ENCODE measurements at places on chromosomes 12 and 14.

DNA sequence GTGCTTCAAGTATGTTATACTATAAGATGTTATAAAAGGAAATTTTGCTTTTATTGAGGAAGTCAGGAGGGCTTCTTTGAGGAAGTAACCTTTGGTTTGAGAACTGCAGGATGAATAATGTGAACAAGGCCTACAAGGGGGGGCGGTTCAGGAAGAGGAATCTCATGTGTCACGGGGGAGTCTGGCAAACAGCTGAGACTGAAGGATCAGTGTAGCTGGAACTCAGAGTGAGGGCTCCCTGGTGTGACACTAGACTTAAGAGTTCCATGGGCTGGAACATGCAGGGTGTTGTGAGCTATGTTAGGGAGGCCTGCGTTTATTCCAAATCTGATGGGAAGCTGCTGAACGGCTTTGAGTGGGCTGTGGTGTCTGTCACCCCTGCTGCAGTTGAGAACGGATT lies 62.3 kb downstream of the UNC79 start:
- DNase-seq = no peak

GRCh38 chr12:87518481-87518880 lies 510.7 kb downstream of the C12orf50 start:
- no peak for DNase-seq

DNA sequence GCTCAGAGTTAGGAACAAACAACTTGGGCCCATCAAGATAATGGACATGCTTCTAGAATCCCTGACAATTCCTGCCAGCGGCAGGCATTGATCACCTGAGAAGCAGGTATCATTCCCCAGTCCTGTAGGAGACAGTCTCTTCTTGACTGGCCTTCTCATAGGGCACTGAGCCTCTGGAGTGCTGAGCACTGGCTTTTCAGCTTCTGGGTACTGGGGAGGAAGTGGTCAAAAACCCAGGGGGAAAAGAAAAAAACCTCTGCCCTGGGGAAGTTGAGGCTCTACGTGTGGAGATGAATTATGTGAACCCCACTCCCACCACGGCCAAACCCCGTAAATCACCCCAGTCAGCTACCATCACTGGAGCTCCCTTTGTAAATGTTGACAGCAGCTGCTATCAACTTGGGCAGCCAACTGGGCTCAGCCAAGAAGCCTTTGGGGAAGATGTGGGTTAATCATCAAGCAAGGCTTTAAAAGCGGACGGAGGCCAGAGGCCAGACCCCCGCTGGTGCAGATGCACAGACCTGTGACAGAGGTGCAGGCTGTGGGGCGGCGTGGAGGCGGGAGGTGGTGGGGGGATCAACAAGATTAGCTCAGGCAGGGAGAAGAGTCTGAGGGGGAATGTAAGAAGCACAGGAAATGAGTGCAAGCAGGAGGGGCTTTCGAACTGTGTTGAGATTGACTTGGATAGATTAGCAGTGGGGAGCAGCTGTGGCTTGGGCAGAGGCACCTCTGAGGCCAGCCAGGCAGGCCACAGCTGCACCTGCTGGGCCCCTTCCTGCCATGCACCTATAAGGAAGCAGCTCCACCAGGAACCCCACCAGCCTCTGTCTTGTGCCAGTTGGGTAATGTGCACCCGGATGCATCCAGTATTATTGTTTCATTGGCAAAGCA lies 105.4 kb upstream of the HIF1A start:
- no peak for DNase-seq

DNA sequence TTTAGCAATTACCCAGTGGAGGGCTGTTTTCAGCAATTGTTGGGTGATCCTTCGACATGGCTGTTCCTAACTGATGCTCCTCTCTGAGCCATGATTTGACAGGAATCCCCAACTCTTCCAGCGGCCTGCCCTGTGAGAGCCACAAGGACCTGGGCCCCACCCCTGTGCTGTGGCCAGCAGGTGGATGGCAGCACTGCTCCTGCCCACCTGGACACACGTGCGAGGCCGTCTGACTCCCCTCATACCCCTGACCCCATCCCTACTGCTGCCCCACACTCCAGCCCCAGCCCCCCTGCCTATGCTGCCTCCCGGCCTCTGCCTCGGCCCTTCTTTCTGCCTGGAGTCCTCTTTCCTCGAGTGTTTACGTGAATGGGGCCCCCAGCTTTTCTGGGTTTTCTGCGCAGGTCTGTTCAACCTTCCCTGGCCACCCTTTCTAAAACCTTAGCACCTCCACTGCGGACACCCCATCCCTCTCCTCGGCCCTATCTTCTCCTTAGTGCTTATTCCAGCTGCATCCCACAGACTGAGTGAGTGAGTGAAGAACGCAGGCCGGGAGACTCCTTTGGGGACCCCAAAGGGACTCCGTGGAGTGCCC lies 111.4 kb downstream of the DICER1 start:
- no peak for DNase-seq

DNA sequence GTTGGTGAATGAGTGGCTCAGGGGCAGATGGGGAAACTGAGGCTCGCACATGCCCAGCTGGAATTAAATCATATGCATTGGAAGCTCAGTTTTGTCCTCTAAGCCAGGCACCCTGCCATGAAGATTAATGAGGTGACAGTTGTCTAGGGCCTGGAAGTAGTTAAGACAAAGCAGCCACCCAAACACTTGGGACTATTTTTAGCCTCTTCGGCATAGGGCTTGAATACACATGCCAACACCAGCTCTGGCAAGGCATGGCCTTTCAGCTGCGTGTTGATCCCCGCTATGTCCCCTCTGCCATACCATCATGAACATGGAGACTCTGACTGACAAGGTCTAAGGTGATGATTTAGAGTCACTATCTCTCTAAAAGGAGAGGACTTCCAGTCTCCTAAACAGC lies 250.2 kb downstream of the KSR2 start:
- no peak for DNase-seq

- no peak for DNase-seq
Measured at GRCh38 chr12:27870939-27871338, 90.9 kb upstream of the MANSC4 start.

DNA sequence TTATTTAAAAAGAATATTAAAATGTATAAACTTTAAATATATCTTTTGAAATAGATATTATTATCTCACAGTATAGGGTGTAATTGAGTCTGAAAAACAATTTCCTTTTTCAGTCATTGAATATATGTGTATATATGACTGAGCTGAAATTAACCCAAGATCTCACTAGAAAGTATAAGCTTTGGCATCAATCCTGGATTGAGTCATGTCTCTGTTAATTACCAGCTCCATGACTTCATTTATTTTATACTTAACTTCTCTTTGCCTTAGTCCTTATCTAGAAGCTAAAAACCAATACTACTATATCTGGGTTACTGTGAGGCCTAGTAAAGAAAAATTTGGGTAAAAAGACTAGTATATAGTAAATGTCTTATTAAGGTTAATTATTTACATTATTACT lies 1020.3 kb downstream of the LRFN5 start:
- no peak for DNase-seq

GRCh38 chr12:84857525-84858208 lies 54.9 kb downstream of the SLC6A15 start:
- DNase-seq = no peak

DNA sequence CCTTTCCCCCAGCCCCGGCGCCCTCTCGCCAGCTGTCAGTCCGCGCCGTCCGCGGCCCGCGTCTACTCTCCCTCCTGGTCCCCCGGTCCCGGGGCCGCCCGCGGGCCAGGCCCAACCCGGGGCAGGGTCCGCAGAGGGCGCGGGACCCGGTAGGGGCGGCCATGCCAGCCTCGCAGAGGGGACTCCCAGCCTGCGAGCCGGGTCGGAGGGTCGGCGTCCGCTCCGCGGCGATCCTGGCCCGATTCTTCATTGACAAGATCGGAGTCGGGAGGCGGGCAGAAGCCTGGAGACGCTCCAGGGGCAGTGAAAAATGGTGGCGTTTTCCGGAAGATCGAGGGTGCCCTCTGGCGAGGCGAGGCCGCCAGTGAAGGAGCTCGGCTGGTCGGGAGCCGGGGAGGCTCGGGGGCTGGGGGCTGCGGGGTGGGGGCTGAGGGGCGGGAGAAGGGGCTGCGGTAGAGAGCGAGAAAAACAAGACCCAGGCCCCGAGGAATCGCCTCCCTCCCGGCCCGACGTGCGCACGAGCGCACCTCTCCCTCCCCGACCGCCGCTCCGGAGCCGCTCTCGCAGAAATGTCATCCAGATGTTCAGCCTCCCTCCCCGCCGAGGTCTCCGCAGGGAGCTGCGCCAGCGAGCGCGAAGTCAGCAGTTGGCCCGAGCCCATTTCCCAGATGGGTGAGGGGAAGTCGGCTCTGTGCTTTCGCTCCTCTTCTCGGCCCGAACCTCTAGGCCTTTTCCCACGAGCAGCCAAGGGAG lies 647 bp upstream of the TGFB3 start:
- peak; percentile 70 for DNase-seq

DNA sequence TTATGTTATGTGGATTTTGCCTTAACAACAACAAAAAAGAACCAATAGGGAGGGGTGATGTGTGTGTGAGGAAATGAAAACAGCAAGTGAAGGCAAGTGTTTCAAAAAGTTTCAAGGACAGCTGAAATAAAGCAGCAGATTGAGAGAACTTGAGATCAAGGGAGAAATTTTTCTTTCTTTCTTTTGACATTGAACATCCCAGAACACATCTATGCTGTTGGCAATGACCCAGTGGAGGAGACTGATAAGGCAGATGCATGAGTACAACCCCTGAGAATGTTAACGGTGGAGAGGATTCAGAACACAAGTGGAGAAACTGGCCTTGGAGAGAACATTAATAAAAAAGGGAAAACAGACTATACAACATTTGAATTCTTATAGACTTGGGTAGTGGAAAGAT lies 2.9 kb downstream of the LLPH start:
- no peak for DNase-seq

- no peak for DNase-seq
Measured at GRCh38 chr14:95699412-95699811, 13.2 kb downstream of the TCL1B start.

DNA sequence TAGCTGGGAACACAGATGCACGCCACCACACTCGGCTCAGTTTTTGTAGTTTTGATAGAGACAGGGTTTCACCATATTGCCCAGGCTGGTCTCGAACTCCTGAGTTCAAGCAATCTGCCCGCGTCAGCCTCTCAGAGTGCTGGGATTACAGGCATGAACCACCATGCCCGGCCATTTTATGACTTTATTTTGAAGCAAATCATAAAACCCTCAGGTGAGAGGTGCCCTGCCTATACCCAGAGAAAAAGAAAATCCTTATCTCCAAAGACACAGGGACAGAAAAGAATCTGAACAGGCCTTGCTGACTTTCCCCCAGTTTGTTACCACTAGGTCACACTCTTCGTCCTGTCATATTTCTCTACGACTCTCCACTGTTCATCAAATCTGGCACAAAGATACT lies 48.8 kb downstream of the DAO start:
- no peak for DNase-seq

DNA sequence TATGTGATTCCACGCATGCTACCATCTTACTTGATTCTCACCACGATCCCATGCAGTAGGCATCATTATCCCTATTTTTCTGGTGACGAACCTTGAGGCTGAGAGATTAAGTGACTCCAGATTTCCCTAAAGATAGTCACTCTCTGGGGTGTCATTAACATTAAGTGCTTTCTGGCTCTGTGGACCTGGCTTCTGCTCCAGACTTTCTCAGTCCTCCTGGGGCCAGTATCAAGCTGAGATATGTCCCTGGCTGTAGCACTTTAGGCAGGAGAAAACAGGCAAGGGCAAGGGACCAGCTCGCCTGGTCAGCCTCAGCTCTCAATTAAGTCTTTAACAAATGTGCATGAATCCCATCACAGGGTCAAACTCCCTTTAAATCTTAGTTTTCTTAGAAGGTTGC lies 38.3 kb upstream of the PRB2 start:
- no peak for DNase-seq

- DNase-seq = no peak
Measured at GRCh38 chr12:123233505-123234308, 471 bp downstream of the MTRFR start.

DNA sequence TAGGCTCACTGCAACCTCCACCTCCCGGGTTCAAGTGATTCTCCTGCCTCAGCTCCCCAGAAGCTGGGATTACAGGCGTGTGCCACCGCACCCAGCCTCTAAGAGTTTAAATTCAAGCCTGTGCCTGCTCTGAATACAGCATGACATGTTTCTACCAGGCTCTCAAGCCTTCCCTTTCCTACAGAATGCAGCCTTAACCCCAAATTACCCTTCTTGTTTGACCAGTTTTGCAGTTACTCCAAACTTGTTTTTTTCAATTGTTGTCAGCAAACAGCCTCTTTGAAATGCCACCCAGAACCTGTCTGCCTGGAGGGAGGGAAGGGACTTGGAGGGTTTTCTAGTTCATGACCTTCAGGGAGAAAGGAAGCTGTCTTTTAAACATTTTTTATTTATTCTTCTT lies 15.4 kb downstream of the GLTP start:
- no peak for DNase-seq

- DNase-seq = no peak
Measured at GRCh38 chr12:102685841-102686240, 205.5 kb upstream of the IGF1 start.
